ENCODE measurements at places on chromosomes 16 and 17.

DNA sequence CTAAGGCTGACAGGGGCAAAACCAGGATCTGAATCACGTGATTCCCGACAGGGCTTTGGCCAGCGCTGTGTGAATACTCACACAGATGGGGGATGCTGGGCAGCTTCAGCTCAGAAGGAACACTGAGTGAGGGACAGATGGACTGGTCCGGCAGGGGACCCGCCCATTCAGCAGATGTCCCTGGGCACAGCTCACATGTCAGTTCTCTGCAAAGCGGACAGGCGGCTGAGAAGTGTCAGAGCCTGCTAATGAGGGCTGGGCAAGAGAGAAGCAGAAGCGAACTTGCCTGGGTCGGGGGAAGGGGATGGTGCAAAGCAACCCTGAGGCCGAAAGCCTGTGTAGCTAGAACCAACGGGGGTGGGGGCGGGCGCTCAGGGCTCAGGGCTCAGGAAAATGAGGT is 11.9 kb upstream of the GLIS2 start:
- no peak for DNase-seq

DNA sequence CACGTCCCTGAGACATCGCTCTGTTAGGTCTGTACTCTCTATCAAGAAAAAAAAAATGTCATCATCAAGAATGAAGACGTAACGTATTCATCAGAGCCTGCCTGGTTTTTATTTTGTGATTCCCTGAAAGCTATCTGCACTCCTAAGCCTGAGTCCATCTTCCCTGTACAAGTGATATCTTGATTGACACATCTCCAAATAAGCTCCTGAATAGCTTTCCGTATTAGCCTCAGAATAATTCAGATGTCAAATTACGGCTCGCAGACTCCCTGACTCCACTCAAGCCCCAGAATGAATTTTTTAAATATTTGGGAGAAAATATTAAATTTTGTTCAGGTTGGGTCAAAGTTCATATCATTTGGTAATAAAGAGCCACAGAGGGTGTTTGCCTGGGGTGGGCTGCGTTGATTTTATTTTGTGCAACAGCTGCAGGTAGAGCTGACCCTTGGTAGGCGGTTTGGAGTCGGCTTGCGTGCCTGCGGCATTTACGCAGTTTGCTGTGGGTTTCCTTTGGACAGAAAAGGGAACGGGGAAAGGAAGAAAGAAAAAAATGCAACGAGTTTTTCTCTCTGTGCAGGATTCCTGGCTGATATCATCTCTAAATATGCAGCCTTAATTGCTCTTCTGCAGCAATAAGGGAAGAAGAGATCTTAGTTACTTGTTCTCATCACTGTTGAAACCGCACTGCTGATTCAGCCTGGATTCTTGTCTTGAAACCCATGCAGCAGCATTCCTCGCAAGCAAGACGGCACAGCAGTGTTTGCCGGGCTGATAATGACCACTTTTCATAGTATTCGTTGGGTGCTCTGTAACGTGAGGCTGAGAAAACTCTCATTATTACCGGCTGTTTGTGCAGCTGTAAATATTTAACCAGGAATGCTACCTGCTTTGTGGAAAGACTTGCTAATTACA is 114.7 kb downstream of the IRX3 start:
- peak; percentile 19 for DNase-seq

DNA sequence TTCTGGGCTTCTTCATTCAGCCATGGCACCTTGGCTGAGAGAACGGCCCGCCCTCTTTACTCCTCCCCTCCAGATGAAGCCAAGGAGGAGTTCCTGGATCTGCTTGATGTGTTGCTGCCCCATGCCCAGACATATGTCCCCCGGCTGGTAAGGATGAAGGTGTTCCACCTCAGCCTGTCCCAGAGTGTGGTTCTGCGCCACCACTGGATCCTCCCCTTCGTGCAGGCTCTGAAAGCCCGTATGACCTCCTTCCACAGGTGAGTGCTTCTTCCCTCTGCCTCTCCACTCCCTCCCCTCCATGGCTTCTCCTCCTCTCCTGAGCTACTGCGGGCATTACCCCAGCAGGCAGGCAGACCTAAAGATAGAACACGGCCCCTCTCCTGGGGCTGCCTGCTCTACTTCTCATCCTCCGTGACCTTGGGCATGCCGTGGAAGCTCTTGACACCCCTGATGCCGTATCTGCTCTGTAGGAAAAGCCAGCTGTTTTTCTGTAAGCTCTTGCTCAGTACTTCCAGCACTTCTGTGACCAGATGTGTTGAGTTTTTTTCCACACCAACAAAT is 8.7 kb downstream of the USB1 start:
- no peak for DNase-seq

GRCh38 chr17:67615736-67616135 is 102.0 kb upstream of the NOL11 start:
- DNase-seq = no peak

- no peak for DNase-seq
Measured at GRCh38 chr16:1538804-1539520, 5.5 kb downstream of the TMEM204 start.

GRCh38 chr17:64638552-64639203 is 23.4 kb downstream of the SMURF2 start:
- DNase-seq = peak; percentile 68

DNA sequence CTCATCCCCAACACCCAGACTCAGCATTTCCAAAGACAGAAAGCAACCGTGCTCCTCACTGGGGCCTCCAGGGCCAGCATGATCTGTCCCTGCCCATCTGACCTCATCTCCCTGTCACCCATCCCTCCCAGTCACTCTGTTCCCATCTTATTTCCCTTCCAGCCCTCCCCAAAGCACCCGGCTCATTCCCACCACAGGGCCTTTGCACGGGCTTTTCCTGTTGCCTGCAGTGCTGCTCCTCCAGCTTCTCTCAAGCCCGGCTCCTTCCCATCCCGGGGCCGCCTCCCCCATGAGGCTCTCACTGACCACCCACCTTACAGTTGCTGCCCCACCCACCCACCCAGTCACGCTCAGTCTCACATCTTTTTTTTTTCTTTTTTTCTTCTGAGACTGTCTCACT is 54.8 kb downstream of the RMI2 start:
- no peak for DNase-seq

GRCh38 chr16:3095869-3096268 is 3.2 kb downstream of the ZSCAN10 start:
- DNase-seq = peak; percentile 39
